ENCODE measurements at places on chromosomes 7 and 10.

DNA sequence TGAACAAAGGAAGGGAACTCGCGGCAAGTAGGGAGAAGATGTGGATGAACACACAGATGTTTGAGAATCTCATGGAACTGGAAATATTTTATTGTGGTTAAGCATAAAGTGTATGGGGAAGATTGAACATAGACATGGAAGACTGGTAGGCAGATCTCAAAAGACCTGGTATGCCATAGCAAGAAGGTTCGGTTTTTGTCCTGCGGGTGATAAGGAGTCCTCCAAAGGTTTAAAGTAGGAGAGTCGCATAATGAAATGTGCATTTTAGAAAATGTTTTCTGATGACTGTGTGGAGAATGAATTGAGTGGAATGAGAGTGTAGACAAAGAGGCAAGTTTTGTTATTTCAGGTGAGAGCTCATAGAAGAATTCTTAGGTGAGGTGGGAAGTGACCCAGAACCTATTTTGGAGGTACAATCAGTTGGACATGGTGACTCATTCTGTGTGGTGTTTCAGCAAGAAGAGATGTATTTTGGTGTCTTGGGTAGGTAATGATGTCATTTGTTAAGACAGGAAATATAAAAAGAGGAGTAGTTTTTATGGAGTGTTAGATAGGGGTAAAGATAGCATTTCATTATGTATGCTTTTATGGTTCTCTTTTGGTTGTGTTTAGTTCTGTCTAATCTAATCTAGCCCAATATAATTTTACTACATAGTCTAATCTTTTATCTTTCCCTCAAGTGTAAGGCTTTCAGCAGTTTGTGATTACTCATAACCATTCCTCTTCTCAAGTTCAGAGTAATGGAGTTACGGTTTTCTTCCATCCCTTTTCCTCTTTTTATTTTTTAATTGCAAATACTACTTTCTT lies 239.2 kb downstream of the EXOC4 start:
- no peak for DNase-seq

DNA sequence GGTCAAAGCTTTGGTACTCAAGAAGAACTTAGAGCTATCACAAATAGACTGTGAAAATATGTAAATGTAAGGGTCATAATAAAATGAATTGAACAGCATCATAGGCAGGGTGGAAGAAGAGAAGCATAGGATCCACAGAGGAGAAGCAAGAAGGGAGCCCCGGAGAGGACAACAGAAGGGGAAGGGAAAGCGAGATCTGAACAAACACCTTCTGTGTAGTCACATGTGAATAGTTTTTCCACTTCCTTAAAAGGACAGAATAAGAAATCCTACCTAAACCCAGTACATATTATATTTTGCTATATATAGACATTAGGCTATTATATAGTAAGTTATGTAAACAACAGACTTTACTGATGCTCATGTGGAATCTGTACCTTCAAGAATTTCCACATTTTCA lies 160.2 kb downstream of the DKK1 start:
- DNase-seq = no peak

GRCh38 chr7:140276001-140276400 lies 99.2 kb upstream of the KDM7A start:
- no peak for DNase-seq

DNA sequence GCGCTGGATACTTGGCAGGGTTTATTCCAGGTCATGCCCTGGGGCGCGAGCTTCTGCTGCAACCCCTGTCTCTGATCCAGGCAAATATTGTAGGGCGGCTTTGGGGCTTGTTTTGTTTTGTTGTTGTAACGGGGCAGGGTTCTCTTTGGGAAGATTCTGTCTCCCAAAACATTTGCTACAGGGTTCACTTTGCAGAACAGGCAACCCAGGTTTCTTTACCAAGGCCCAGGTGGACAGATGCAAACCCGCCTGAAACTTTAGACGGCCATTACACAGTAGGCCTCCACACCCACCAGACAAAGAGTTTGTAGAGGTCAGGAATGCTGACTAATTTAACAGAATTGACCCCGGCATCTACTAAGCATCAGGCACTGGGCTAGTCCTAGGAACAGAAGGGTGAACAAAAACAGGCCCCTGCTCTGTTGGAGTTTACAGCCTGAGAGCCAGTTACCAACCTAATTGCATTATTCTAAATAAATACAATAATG lies 567 bp upstream of the CDCA7L start:
- no peak for DNase-seq

GRCh38 chr10:124089859-124090258 lies 3.5 kb downstream of the CHST15 start:
- DNase-seq = no peak

DNA sequence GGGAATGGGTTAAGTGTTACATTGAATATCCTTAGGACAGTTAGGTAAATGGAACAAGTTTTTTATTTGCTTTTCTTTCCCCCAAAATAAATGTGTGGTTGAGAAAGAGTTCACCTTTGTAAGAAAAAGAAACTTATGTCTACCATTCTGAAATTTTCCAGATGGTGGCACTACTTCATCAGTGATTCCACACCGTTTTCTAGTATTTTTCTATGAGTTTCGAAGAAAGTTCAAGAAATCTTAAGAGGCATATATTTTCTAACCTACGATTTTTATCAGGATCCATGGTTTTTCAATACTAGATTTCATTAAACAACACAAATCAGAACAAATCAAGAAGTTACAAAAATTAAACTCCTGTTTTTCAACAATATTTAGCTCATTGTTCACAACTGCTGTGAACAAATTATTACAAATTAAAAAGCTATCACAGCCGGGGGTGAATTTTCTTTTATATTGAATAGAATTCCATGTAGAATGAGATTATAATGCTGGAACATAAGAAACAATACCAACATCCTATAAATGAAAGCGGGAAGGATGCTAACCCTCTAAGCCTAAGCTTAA lies 163.1 kb upstream of the NPVF start:
- no peak for DNase-seq

GRCh38 chr10:101020427-101021075 lies 10.4 kb downstream of the PDZD7 start:
- DNase-seq = no peak

- no peak for DNase-seq
These were observed 80.4 kb downstream of the SEMA3A start for GRCh38 chr7:84113906-84114850.

GRCh38 chr10:13490503-13490902 lies 38.3 kb downstream of the BEND7 start:
- no peak for DNase-seq

GRCh38 chr10:117224881-117225280 lies 16.0 kb upstream of the SLC18A2 start:
- no peak for DNase-seq

DNA sequence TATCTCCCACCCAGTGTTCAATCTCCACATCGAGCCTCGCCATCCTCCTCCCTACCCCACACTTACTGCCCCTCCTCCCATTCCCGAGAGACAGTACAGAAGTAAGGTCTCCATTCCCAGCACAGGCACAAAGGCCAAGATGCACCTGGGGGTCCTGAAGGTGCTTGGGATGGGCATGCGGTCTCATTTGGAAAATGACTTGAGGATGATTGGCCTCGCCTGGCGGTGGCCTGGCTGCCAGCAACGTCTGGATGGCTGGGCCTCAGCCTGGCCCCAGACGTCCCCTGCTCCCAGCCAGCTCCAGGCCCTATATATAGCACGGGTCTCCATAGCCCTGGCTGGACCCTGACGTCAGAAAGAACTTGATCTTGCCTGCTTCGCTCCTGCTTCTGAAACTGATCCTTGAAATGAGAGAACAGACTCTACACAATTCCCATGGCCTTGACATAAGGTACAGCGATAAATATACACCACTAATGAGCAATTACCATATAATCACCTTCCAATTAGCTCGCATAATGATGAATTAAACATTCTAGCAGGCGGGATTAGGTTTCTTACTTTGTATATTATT lies 11.8 kb downstream of the EMX2 start:
- no peak for DNase-seq

DNA sequence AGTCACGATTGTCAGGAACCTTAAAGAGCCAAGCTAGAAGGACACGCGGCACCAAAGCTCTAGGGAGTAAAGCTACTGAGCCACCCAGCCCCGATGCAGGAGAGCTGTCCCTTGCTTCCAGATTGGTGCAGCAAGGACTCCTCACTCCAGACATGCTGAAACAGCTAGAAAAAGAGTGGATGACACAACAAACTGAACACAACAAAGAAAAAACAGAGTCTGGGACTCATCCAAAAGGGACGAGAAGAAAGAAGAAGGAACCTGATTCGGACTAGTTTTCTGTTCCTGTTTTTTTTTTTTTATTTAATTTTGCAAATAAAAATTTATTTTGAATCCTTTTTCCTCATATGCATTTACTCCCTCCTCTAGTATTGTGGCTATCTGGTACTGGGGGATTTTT lies 11.4 kb upstream of the HKDC1 start:
- DNase-seq = no peak

DNA sequence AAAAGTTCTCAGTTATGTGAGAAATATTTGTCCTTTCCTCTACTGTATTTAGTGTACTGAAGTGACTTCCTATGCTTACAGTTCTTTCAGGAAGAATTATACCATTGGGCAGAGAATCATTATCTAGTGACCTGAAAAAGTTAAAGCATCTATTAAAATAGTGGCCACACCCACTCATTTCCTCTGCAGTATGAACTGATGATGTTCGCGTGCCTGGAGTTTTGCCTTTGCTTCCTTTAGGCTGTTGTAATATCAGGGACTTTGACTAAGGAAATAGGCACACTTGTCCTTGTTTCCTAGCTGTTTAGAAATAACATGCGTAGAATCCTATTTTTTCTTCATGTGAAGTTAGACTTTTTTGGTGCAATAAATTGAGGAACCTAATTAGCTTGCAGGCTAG lies 100.7 kb downstream of the ZMYND11 start:
- DNase-seq = no peak

- no peak for DNase-seq
These were observed 55.5 kb downstream of the DLD start for GRCh38 chr7:107946451-107946850.

DNA sequence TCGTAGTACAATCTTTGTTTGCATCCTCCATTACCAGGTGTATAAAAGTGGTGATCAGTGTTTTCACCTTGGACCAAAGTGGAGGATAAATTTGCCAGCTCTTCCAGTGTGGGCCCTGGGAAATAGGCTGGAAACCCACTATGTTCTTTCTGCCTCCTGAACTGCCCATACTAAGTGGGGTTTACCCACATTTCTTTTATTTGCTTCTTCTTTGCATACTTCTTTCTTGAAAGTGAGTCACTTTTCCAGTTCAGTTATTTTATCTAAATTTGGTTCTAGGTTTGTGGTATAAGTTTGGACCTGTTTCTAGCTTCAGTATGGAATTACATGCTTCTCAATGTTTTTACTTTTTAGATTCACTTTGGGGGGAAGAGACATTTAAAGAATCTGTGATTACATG lies 126.2 kb upstream of the ACBD5 start:
- DNase-seq = no peak

Data from activated effector memory CD4-positive, alpha-beta T cell treated with Interleukin-2 at 50 U/mL for 16 hours (primary cell).